NCI-H2171 treated with DMSO at 0.1 percent for 48 hours (cell line): ENCODE measurements at places on chromosomes 11 and 22.

GRCh38 chr22:19916941-19917340 lies 24.6 kb upstream of the COMT start:
- no peak for DNase-seq

- peak; percentile 84 for DNase-seq
Observed at GRCh38 chr11:116224154-116224888, 548.5 kb downstream of the BUD13 start.

DNA sequence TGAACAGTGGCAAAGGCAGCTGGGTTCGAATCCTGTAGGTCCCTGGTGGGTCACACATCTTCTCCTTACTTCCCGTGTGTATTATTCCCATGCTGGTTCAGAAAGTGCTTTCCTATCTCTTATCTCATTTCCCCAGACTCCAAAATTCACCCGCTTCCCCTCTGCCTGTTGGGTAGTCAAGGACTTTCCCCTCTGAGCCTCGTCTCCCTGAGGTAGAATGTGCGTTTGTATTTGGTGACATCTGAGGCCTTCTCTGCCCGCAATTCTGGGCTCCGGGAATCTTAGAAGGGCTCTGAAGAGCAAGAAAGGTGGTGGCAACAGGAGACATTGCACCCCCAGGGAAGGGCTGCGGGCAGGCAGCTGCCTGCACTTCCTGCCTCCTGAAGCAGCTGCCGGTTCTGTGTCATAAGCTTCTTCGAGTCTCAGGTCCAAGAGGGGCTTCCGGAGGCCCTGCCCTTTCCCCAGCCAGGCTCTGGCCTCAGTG lies 5.9 kb downstream of the LRRC32 start:
- DNase-seq, result no peak

DNA sequence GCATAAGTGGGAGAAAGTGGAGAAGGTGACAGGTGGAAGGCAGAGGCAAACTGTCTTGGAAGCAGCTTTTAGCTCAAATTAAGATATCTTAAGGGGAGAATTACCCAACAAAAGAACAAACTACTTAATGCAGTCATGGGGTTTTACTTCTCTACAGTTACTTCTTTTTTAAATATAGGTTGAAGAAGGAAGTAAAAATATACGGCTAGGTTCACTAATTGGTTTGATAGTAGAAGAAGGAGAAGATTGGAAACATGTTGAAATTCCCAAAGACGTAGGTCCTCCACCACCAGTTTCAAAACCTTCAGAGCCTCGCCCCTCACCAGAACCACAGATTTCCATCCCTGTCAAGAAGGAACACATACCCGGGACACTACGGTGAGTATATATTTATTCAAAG lies 40.8 kb downstream of the PDHX start:
- DNase-seq, result no peak

GRCh38 chr22:24760708-24761306 lies 13.7 kb downstream of the PIWIL3 start:
- DNase-seq, result no peak

DNA sequence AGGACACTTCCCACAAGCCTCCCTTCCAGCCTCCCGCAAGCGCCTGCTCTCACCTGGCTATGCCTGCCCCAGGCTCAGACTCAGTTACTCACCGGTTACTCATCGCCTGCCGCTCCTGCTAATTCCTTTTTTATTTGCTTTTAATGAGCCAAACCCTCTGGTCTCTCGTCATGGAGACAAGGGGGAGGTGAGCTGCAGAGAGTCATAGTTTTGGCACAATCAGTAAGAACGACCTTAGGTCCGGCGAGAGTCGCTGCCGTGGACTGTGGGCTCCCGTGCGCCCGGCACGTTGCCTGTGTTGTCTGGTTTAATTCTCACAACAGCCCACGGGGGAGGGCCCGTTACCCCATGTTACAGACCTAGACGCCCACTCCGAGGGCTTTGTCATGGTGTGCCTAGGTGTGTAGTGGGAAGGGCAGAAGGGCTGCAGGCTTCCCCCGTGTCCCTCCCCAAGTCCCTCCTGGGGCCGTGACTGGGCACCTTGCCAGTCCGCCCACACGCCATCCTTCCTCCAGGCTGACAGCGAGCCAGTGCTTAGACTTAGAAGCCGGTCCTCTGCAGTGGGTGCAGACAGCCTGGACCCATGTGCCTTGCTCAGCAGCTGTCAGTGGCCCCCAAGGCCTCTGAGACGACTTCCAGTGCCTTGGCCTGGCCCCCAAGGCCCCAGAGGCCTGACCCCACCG lies 42.2 kb downstream of the WNT7B start:
- no peak for DNase-seq

- DNase-seq, result no peak
Observed at GRCh38 chr11:116459185-116460045, 313.4 kb downstream of the BUD13 start.

GRCh38 chr11:47355283-47356128 lies 3.0 kb upstream of the MYBPC3 start:
- DNase-seq, result peak; percentile 93

GRCh38 chr11:112810951-112811350 lies 150.3 kb upstream of the NCAM1 start:
- no peak for DNase-seq

- DNase-seq, result no peak
Observed at GRCh38 chr11:30710221-30710620, 124.1 kb upstream of the MPPED2 start.

DNA sequence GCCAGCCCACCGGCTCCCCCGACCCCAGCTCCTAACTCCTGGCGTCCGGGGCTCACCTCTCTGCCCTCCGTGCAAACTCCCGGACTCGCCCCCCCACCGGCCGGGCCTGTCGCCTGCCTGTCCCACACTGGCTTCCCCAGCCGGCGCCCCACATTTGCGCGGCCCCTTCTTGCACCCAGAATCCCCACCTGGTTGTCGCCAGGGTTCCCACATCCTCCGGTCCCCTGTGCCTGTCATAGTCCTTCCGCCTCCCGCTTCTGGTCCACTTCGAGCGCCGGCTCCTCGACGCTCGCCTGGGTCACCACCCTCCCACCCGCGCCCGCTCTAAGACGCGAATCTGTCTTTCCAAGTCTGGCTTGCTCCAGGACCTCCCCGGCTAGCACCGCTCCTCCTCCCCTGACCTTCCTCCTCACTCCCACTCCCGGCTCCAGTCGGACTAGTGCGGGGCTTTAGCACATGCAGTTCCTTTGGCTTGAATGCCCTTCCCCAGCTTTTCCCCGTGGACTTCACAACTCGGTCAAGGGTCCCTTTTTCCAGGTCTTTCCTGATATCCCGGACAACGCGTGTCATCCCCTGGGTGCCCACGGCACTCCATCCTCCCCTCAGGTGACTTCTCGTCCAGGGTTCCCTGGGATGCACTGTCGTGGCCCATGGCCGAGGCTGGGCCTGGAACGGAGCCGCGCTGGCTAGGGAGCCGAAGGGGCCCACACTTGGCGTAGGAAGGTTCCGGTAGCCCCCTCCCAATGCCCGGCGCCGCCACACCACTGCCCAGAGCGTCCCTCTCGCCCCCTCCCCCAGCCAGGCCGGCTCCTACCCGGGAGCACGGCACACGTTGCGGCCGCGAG lies 635 bp downstream of the SCARF2 start:
- no peak for DNase-seq

DNA sequence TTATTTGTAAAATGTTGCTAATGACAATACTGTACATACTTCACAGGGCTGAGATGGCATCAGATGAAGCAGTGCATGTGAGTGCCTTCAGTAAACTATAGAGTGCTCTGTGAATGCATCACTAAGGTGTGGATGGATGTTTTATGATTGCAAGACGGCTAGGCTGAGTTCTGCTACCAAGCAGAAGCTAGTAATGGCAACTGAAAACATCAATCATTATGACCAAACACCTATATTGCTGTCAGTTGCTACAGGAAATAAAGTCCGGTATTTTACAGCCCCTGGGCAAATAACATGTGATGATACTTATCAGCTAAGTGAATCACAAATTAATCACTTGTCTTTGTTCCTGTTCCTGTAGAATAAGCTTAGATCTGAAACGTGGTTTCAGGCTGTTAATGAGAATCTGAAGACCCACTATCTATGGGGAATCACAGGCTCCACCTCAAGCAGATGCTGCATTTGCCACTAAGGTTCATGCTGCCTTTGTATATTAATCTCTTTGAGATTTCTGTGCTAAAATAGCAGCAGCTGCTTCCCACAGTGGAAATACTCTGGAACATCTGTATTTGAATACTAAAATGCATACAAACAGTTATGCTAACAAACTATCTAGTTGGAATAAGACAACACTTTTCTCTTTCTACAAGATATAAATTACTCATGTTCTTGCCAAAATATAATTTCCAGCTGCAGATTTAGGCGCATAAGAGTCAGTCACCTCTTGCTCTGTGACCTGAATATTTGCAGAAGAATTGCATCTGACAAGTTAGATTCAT lies 254.0 kb upstream of the PITPNB start:
- DNase-seq, result no peak
